Tongue (tissue), 3 donors: ENCODE measurements at places on chromosomes 7 and 10. TPM values are rescaled to one million over a fixed set of nuclear protein-coding genes. Genes with fewer than 3 reads are reported as not detected.

DNA sequence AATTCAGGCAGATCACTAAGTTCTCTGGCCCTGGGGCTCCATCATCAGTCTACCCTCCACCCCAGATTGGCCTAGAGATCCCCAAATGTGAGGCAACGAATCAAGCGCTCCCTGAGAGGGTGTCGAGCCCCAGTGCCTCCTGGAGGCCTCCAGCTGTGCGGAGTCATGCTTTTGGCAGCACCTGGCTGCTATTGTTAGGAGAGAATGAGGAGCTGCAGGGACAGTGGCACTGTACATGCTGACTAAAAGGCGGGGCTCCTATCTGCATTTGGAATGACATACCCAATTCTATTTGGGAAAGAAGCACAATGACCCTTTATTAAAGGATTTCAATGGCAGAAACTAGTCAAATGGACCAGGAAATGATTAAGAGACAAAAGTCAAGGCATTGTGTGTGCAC lies 161.8 kb downstream of the DPY19L1 start:
- no peak for DNase-seq

DNA sequence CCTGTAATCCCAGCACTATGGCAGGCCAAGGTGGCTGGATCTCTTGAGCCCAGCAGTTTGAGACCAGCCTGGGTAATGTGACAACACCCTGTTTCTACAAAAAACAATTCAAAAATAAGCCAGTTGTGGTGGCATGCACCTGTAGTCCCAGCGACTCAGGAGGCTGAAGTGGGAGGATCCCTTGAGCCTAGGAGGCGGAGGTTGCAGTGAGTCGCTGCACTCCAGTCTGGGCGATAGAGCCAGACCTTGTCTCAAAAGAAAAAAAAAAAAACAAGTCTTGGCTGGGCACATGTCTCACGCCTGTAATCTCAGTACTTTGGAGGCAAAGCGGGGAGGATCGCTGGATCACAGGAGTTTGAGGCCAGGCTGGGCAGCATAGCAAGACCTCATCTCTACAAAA lies 74.6 kb upstream of the PDSS1 start:
- no peak for DNase-seq

- DNase-seq = no peak
Observed at GRCh38 chr10:131925716-131926115, 24.9 kb downstream of the PPP2R2D start.

GRCh38 chr10:12535656-12536055 lies 186.3 kb downstream of the CAMK1D start:
- no peak for DNase-seq

- DNase-seq = no peak
Observed at GRCh38 chr7:153017223-153017622, 257.7 kb downstream of the ACTR3B start.

DNA sequence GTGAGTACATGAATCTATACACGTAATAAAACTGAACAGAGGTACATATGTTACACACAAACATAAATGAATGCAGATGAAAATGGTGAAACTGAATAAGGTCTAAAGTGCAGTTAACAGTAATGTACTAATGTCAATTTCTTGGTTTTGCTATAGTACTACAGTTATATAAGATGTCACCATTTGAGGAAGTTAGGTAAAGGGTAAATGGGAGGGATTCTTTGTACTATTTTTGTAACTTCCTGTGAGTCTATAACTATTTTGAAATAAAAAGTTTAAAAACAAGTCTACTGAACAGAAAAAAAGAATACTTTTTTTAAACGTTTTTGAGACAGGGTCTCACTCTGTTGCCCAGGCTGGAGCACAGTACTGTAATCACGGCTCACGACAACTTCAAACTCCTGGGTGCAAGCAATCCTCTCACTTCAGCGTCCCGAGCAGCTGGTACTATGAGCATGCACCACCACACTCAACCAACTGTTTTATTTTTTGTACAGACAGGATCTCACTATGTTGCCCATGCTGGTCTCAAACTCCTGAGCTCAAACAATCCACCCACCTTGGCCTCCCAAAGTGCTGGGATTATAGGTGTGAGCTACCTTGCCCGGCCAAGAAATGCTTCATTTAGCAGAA lies 71.5 kb downstream of the WAPL start:
- DNase-seq = no peak

GRCh38 chr10:86103391-86104101 lies 263.0 kb downstream of the GRID1 start:
- DNase-seq = peak; percentile 84

DNA sequence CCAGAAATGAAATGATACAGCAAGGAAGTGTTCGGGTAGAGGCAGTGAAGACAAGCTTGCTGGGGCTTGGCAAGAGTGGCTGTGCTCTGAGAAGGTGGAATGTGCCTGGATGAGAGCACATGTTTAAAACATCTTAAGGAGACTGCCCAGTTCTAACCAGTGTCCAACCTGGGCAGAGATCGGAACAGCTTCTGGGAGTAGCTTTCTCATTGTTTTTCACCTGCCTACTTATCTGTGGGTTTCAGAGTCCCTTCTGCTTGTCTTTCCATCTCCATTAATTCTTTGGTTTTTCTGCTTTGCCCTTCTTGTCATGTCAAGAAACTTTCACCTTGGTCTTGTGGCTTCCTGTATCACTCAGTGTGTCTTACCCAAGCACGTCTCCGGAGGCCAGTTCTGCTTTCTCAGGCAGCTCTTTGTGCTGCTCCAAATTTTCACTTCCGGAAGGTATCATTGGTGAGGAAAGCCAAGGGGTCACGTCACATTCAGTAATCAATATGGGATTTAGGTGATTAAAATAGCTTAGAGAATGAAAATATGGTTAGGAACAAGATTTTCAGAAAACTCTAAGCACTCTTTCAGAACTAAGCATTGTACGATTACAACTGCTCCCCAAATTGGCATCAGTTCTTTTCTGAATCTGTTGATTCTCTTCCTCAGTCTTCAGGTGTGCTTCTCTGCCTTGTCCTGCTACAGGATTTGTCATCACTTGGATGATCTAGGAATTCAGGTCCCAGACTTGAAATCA lies 5.5 kb upstream of the LAMB4 start:
- no peak for DNase-seq

GRCh38 chr7:74289018-74289658 lies at the start of gene CLIP2:
Gene CLIP2 (plus strand): TSS chr7:74289407. CDS start chr7:74317547, 28,140 bp downstream.
- DNase-seq = peak; percentile 90

- DNase-seq = no peak
Observed at GRCh38 chr7:86786376-86786775, 142.7 kb downstream of the GRM3 start.

DNA sequence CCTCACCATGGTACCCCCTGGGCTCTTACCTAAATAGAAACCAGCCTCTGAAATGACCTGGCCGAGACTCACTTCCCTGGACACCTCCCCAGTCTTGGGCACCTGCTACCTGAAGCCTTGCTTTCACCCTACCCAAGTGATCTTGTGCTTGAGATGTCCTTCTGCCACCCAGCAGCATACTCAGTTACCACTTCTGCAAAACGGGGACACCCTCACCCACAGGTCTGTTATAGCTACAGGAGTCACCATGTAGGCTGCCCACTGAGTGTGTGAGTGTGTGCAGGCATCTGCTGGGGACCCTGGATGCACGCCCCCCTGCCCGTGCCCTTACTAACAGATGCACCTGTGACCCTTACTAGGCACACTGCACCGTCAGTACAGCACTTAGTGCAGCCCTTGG lies 94.8 kb upstream of the PPIF start:
- no peak for DNase-seq

DNA sequence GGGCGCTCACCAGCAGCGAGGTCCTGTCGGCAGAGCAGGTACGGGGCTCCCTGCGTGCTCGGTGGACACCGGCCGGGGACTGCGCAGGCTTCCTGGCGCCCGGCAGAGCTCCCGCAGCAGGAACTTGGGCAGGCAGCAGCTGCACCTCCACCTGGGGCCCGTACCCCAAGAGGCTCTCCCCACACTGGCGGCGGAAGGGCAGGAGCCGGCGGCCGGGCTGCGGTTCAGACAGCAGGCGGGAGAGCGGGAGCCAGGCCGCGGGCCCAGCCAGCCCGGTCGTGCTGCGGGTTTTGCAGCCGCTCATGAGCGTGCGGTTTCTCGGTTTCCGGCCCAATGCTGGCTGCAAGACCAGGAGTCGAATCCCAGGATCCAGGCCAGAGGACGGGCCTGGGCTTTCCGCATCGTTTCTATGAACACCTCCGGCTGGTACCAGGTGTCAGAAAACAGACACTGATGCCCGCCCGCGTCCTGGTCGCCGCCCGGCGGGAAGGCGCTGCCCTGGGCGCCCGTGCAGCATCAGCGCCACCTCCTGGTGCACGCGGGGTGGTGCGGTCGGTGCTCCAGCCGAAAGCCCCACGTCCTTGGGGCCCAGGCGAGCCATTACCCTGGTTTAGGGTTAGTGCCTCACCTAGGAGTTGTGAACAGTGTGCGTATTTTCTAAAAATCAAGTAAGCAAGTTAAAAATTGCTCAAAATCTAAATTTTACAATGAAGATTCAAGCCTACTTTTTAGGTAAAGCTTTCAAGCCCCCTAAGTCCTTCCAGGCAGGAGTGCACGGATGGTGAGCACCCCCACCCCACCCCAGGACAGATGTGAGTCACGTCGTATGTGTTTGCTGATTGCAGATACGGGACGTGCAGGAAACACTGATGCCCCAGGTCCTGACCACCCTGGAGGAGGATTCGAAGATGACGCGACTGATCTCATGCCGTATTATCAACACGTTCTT lies 47.4 kb upstream of the PRKAR1B start:
- peak; percentile 78 for DNase-seq

DNA sequence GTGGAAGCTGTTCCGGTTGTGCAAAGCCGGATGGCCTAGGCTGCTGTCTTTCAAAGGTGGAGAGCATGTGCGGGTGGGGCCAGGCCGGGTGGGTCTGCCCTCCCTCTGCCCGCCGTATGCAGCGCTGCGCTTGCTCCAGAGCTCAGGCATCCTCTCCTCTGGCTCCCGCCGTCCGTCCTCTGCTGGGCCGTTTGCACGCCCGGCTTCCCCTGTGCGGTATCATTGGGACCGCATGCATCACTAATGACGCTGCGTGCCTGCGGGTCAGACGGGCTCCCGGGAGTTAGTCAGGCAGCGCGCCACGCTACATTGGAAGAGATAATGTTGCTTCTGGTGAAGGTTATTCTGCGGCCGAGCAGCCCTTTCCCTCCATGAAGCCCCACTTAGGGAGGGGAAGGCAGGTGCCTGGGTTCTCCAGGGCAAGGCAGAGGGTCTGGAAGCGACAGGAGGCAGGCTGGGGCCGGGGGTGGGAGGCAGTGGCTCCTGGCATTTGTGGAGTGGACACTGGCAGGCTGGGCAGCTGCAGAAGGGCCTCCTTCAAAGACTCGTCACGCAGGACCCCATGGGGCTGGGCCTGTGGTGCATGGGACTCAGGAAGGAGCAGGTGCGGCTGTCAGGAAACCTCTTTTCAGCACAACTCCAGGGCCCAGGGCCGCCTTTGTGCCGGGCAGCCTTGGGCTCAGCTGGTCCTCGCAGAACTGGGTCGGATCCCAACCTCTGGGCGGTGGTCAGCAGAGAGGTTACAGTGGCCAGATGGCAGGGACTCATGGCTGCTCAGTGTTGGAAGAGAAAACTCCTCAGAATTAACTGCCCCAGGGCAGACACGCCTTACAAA lies 318.5 kb downstream of the WDR37 start:
- no peak for DNase-seq

DNA sequence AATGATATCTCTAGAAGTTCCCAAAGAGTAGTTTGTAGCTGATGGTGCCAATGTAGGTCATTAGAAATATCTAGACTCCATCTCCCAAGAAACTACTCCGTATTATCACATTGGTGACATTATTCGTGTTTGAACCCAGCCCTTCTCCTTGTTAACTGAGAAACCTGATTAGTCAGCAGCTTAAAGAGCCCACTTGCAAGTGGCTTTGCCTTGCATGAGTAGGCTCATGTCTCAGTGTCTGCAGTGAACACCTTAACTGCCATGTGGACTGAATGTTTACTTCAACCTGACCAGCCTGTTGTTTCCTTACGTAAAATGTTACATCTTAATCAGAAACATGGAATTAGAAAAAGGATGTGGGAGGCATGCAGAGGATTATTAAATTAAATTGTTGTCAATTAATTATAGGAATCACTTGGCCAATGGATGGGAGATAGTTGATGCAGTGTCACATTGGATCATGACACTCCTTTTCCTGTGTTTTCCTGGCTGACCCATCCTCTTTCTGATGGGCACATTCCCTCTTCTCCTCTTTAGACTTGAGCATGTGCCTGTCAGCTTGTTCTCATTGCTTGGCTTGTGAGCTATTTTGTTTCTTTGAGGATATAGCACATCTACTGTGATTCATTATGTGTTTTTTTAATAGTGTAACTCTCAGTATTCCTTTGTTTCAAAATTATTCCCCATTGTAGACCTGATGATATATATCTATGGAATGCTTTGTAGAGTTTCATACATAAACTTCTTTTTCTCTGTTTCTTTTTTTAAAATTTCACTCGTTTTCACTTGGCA lies 18.0 kb downstream of the STARD3NL start:
- DNase-seq = no peak

DNA sequence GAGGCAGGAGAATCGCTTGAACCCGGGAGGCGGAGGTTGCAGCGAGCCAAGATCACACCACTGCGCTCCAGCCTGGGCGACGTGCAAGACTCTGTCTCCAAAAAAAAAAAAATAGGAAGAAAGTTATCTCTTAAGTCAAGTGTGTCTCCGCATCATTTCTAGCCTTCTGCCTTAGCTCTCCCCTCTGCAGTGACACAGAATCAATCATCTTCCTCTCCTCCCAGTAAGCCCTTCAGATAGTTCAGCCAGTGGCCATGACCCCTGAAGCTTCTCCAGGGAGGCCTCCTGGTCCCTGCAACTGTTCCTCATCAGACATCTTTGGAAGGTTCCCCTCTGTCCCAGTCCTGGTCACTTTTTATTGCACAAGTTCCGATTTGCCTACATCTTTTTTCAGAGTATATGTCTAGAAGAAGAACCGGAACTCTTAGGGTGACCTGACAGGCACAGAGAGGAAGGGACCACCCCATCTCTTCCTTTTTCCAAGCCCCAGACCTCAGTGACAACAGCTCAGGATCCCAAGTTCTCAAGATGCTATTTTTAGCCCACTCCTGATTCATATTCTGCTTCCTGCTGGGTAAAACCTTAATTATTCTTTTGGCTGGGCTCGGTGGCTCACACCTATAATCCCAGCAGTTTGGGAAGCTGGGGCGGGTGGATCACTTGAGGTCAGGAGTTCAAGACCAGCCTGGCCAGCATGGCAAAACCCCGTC lies 6.6 kb upstream of the RHBDD2 start:
- DNase-seq = no peak

Gene UNCX
- not detected for total RNA-seq

Gene FOXP2
- total RNA-seq = 25.8 TPM

Gene ANKRD61
- not detected for total RNA-seq

Gene ZNF488
- 1.4 TPM for total RNA-seq

Gene TAC1
- total RNA-seq = 0.82 TPM

Gene CRHR2
- 0.51 TPM for total RNA-seq

Gene WDR86
- total RNA-seq = 13.1 TPM

Gene ACSM6
- not detected for total RNA-seq

Gene SORBS1
- 74.8 TPM for total RNA-seq
